ENCODE measurements at places on chromosomes 12 and 14.

DNA sequence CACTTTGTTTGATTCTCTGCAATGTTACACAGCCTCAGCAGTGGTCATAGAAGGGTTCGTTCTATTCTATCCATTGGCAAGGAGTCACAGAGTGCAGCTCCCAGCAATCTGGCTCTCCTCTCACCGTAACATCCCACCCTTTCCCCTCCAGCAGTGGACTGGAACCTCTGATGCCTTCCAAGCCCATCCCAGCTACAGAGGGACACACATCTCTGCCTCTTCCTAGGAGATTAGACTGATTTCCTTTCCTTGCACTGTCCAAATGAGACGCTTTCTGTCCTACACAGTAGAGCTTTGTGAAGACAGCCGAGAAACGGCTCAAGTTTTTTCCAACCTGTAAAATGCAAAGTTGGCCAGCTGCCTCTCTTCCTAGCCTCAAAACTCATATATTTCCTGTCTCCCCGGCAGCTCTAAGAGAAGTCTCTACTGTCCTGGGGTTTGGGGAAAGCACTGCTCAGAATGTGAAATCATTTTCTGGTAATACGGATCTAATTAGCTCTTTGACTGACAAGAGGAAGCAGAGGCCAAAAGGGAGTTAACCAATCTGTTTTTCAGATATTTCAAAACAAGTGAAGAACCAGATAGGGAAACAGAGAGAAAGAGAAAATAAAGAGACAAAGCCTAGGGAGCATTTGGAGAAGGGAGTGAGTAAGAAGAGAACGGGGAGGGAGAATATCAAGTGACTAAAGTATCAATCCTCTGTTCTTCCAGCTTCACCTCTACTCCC, 516 bp downstream of the NINJ2 start:
- no peak for DNase-seq
- H3K4me1 ChIP-seq: peaks cover 37% of the 10 kb centered on the region
- H3K36me3 ChIP-seq: no peaks in the 10 kb centered on the region
- H3K27me3 ChIP-seq: no peaks in the 10 kb centered on the region

DNA sequence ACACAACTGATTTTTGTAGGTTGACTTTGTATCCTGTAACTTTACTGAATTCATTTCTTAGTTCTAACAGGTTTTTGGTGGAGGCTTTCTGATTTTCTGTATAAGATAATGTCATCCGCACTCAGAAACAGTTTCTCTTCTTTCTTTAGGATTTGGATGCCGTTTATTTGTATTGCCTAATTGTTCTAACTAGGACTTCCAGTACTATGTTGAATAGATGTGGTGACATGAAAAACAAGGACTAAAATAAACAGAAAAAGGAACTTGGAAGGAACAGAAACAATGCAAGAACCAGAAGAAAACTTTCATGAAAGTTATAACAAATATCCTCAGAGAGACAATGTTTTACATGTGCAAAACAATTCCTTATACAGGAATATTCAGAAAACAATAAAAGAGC, 100.3 kb downstream of the GTF2A1 start:
- no peaks in the 10 kb centered on the region for H3K36me3 ChIP-seq
- H3K27me3 ChIP-seq: no peaks in the 10 kb centered on the region
- peaks cover 7% of the 10 kb centered on the region for H3K4me1 ChIP-seq
- H3K4me3 ChIP-seq: no peak overlapping the region

- no peak for DNase-seq
- no peaks in the 10 kb centered on the region for H3K27me3 ChIP-seq
- no peak overlapping the region for H3K27ac ChIP-seq
- no peak overlapping the region for H3K4me3 ChIP-seq
Measured at GRCh38 chr14:72554401-72554800, 339.5 kb downstream of the DPF3 start.

- no peaks in the 10 kb centered on the region for H3K36me3 ChIP-seq
- no peaks in the 10 kb centered on the region for H3K27me3 ChIP-seq
- no peak for DNase-seq
Measured at GRCh38 chr12:66549050-66549389, 129.9 kb downstream of the GRIP1 start.

DNA sequence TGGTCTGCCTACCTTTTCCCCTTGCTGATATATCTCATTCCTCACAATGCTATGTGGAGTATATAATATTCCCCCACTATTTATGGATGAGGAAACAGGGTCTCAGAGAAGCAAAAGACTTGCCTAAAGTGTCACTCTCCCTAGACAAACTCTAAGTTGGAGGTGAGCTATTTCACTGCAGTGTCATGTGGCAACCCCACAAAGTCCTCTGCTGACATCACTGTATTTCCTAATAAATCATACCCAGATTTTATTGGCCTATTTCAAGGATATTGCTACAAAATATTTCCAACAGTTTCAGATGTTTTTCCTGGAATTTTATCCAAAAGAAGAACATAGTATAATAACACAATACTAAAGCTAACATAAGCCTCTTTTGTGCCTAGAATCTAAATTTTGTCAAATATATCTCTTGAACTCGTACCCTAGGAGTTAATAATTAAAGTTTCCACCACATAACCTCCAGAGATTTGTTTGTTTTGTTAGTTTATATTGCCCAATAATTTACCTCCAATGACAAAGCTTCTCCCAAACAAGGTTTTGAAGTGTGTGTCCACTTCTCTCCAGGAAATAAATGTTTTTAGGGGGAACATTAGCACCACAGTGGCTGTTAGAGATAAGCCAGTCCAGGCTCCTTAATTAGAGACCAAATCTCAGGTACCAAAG, 215.1 kb downstream of the ASCL1 start:
- H3K27ac ChIP-seq: no peak overlapping the region
- no peaks in the 10 kb centered on the region for H3K4me1 ChIP-seq
- no peak for DNase-seq

- no peak for DNase-seq
- H3K4me1 ChIP-seq: no peaks in the 10 kb centered on the region
- no peaks in the 10 kb centered on the region for H3K27me3 ChIP-seq
Measured at GRCh38 chr12:127797918-127798317, 469.1 kb upstream of the TMEM132C start.

- no peak overlapping the region for H3K4me3 ChIP-seq
- no peak for DNase-seq
- H3K36me3 ChIP-seq: no peaks in the 10 kb centered on the region
- H3K27ac ChIP-seq: no peak overlapping the region
Measured at GRCh38 chr12:49983892-49984291, 11.1 kb downstream of the AQP6 start.

DNA sequence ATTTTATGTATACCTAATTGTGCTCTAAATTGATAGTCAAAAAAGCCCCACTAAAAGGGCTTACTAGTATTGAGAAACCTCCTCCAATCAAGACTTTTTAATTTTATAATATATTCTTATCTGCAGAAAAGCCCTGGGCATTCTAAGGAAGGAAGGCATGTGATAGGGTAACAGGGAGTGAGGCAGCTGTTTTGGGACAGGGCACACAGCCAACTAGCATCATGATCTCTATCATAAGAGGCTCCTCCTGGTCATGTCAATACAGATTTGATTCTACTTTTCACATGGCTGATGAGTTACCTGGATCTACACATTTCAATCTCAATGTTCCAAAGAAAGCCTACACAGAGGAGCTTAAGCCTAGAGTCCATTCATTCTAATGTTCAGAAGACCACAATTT, 9.1 kb downstream of the ADAM20 start:
- no peaks in the 10 kb centered on the region for H3K4me1 ChIP-seq
- H3K36me3 ChIP-seq: peaks cover 9% of the 10 kb centered on the region
- H3K4me3 ChIP-seq: no peak overlapping the region
- no peaks in the 10 kb centered on the region for H3K27me3 ChIP-seq
- no peak overlapping the region for H3K27ac ChIP-seq
- DNase-seq: no peak

DNA sequence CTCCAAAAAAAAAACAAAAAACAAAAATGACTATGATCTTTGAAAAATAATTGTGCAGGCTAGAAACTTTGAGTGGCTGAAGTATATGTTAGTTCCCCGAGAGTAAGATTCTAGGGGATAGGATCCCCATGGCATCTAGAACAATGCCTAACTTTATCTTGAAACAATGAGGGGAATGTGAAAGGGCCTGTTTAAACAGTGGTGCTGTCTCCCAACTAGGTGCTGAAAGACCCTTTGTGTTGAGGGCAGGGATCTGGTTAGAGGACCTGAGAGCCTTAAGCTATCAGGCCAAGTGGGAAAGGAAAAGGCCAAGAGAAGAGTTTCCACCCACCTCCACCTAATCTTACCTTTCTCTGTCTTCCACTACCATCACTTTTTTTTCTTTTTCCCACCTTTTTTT, 6.8 kb upstream of the YLPM1 start:
- no peaks in the 10 kb centered on the region for H3K4me1 ChIP-seq
- H3K4me3 ChIP-seq: no peak overlapping the region
- no peak for DNase-seq
- no peaks in the 10 kb centered on the region for H3K27me3 ChIP-seq

DNA sequence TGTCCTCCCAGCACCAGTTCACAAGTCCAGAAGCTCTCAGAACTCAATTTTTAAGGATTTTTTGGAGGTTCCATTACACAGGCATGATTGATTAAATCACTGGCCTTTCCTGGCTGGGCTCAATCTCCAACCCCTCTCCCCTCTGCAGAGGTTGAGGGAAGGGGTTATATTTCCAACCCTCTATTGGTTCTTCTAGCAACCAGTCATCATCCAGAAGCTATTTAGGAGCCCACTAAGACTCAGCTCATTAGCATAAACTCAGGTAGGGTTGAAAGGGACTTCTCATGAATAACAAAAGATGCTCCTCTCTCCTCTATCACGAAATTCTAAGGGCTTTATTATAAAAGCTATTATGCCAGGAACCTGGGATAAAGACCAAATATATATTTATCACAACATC, 41.5 kb downstream of the SPPL3 start:
- peaks cover 15% of the 10 kb centered on the region for H3K4me1 ChIP-seq
- H3K4me3 ChIP-seq: no peak overlapping the region
- no peak overlapping the region for H3K27ac ChIP-seq

- peaks cover 5% of the 10 kb centered on the region for H3K4me1 ChIP-seq
- no peak for DNase-seq
- no peaks in the 10 kb centered on the region for H3K36me3 ChIP-seq
- no peaks in the 10 kb centered on the region for H3K27me3 ChIP-seq
- no peak overlapping the region for H3K27ac ChIP-seq
- H3K4me3 ChIP-seq: no peak overlapping the region
Measured at GRCh38 chr12:48796976-48797375, 8.1 kb upstream of the ADCY6 start.

DNA sequence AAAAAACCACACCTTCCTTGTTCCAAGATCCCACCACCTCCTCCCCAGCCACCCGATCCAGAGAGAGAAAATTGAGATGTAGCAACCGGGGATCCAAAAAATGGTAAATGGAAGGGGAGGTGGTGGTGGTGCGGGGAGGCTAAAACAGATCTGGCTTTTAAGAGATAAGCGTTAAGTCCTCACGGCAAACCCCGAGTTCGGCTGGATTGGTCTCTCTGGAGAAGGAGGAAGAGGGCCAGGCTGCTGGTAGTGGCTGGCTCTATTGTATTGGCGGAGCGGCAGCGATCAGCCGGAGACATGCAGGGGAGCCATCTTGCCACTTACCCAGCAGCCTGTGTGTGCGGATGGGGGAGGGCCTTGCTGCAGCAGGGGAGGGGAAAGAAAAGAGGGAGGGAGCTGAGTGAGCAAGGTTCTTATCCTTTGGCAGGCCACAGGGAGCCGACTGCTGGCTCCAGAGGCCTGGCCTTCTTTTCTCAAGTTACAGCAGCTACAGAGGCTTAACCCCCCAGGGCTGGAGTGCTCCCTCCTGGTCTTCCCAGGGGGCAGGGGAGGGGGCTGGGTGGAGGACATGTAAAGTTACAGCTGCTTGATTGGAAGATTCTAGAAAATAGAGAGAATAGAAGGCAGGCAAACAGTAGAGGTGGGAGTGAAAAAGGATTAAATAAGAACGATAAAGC, 14.1 kb upstream of the CDH24 start:
- DNase-seq: peak; percentile 76
- H3K27ac ChIP-seq: peak overlapping the region; percentile 76
- peaks cover 62% of the 10 kb centered on the region for H3K36me3 ChIP-seq
- H3K4me1 ChIP-seq: peaks cover 21% of the 10 kb centered on the region

DNA sequence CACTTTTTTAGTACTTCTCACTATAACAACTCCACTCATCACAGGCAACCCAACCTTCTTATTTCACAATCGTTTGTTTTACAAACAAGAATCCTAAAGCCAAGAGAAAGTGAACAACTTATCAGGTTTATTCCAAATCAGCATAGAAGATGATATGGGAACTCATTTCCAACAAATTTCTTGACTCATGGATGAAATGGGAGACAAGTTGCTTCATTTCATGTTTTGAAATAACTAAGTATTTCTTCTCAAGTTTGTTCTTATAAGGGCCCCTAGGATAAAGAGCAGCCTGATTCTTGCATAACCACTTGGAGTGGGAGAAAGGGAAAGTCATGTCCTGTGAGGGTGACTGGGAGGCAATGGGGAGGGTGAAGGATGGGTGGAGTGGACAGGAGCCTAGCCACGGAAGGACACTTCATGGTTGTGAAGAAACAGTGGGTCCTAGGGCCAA, 168.3 kb downstream of the DUSP6 start:
- no peaks in the 10 kb centered on the region for H3K4me1 ChIP-seq
- no peak for DNase-seq
- H3K27me3 ChIP-seq: no peaks in the 10 kb centered on the region
- H3K27ac ChIP-seq: no peak overlapping the region
- no peaks in the 10 kb centered on the region for H3K36me3 ChIP-seq
- no peak overlapping the region for H3K4me3 ChIP-seq

GRCh38 chr14:102923201-102923924, 900 bp downstream of the AMN start:
- peak overlapping the region; percentile 55 for H3K4me3 ChIP-seq
- peak; percentile 37 for DNase-seq
- no peaks in the 10 kb centered on the region for H3K27me3 ChIP-seq
- no peak overlapping the region for H3K27ac ChIP-seq

GRCh38 chr12:89883630-89884389, 175.2 kb upstream of the ATP2B1 start:
- no peak for DNase-seq
- H3K4me3 ChIP-seq: no peak overlapping the region
- H3K36me3 ChIP-seq: no peaks in the 10 kb centered on the region
- H3K27ac ChIP-seq: no peak overlapping the region

GRCh38 chr12:47068539-47068938, 10.9 kb upstream of the PCED1B start:
- no peak overlapping the region for H3K4me3 ChIP-seq
- no peaks in the 10 kb centered on the region for H3K4me1 ChIP-seq
- H3K36me3 ChIP-seq: no peaks in the 10 kb centered on the region
- H3K27ac ChIP-seq: no peak overlapping the region
- no peaks in the 10 kb centered on the region for H3K27me3 ChIP-seq

GRCh38 chr12:57094208-57095160, 5.6 kb downstream of the NAB2 start:
- DNase-seq: peak; percentile 29
- peaks cover 57% of the 10 kb centered on the region for H3K36me3 ChIP-seq
- no peak overlapping the region for H3K4me3 ChIP-seq
- peak overlapping the region; percentile 82 for H3K27ac ChIP-seq
- no peaks in the 10 kb centered on the region for H3K27me3 ChIP-seq
- peaks cover 22% of the 10 kb centered on the region for H3K4me1 ChIP-seq
